ENCODE measurements at places on chromosomes 16 and 17.

GRCh38 chr16:29842732-29843346 is 20.2 kb downstream of the CDIPT start:
- peaks cover 92% of the 10 kb centered on the region for H3K36me3 ChIP-seq
- no peaks in the 10 kb centered on the region for H3K4me1 ChIP-seq
- H3K27me3 ChIP-seq: no peaks in the 10 kb centered on the region
- no peak overlapping the region for H3K4me3 ChIP-seq
- no peak for DNase-seq

DNA sequence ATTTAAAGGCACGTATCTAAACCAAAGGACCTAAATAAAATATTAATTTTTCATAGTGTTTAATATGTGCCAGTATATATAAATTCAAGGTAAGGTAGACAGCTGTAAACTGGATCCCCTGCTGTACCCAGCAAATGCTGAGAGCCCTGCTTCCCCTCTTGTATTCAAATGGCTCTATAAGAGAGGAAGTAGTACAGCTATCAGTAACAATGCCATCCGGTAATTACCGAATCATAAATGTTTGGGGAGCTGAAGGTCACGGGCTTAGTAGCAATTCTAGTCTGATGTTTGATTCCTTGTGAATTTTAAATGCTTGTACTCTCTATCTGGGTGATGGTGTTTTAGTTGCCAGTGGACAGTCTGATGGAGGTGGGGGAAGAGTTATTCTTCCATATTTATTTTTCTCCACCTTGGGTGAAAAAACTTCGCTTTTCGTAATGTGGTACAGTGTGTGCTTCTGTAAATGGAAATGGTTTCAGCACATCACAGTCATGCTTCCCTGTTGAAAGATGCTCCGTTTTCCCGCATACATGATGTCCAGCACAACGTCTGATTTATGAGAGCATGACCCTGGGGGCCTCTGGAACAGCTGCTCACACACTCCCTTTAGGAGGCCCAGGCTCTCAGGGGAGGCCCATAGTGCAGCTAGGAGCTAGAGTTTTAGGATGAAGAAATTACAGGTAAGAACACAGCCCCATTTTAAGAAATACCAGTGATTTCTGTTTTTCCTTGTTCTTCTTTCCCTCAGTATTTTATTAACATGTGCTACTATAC is 423.9 kb downstream of the WWOX start:
- no peaks in the 10 kb centered on the region for H3K4me1 ChIP-seq
- no peaks in the 10 kb centered on the region for H3K36me3 ChIP-seq
- no peak for DNase-seq

DNA sequence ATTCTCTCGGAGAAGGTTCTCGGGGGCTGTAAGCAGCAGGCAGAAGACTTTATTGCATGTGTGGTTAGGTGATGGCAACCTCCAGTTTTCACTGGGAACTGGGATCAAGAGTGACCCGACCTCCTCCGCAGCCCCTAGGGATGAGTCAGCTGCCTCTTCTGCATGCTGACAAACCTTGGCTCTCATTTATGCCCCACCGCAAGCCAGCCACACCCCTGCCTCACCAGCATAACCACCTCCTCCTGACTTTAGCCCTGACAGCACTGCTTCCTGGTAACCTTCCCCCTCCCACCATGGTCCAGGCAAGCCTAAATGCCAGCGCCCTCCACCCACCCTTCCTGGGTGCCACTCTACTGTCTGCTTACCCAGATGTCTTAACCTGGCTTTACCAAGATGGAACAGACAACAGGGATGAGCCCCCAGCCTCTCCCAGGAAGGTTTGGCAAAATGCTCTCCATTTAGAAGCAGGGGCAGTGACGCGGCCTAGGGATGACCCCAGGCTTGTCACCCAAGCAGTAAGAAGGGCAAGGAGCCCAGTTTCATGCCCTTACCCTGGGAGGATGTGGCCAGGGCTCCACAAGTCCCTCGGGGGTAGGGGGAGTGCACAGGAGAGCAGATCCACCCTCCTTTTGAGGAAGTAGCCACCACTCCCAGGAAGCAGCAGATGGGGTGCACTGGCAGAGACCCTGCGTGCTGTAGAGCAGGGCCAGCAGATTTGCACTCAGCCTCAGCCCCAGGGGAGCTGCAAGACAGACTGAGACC is 73.5 kb downstream of the GOSR1 start:
- no peaks in the 10 kb centered on the region for H3K4me1 ChIP-seq
- H3K27ac ChIP-seq: no peak overlapping the region
- H3K4me3 ChIP-seq: no peak overlapping the region
- H3K36me3 ChIP-seq: no peaks in the 10 kb centered on the region

DNA sequence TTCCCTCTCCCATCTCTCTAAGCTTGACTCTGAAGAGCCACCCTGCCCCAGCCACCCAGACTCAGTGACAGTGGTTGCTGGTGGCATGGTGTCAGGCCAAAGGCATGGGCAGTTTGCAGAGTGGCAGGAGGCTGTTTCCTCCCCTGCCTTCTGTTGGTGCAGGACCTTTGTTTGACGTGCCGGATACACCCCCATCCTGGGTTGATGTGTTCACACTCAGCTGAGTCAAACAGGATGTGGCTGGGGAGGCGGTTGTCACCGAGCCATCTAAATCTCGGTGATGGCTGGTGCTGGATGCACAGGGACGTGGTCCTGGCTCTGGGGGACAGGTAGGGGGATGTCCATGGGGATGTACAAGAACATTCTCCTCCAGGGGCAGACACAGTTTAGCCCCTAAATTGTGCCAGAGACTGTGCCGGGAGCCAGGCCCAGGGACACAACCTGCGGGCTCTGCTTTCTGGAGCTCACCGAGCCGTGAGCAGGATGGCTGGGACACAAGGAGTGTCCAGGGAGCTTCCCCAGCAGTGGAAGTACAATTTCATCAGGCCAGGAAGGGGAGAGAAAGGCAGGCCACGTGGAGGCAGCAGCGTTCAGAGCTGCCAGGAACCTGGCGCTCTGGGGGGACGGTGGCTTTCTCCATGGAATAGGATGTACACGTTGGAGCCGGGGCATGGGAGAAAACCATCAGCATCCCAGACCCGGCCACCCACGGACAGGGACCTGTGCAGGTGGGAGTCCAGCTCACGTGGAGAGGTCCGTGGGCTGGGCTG is 264.2 kb downstream of the SEC14L1 start:
- peak; percentile 88 for DNase-seq
- no peaks in the 10 kb centered on the region for H3K27me3 ChIP-seq
- H3K36me3 ChIP-seq: peaks cover 27% of the 10 kb centered on the region
- peak overlapping the region; percentile 82 for H3K4me3 ChIP-seq

GRCh38 chr17:55546481-55546880 is 35.2 kb upstream of the SMIM36 start:
- no peak for DNase-seq
- no peak overlapping the region for H3K4me3 ChIP-seq
- H3K27me3 ChIP-seq: no peaks in the 10 kb centered on the region

GRCh38 chr16:13811834-13812233 is 108.1 kb upstream of the ERCC4 start:
- H3K27ac ChIP-seq: no peak overlapping the region
- H3K4me3 ChIP-seq: no peak overlapping the region
- H3K36me3 ChIP-seq: no peaks in the 10 kb centered on the region
- DNase-seq: no peak
- H3K4me1 ChIP-seq: no peaks in the 10 kb centered on the region
- peaks cover 6% of the 10 kb centered on the region for H3K27me3 ChIP-seq

DNA sequence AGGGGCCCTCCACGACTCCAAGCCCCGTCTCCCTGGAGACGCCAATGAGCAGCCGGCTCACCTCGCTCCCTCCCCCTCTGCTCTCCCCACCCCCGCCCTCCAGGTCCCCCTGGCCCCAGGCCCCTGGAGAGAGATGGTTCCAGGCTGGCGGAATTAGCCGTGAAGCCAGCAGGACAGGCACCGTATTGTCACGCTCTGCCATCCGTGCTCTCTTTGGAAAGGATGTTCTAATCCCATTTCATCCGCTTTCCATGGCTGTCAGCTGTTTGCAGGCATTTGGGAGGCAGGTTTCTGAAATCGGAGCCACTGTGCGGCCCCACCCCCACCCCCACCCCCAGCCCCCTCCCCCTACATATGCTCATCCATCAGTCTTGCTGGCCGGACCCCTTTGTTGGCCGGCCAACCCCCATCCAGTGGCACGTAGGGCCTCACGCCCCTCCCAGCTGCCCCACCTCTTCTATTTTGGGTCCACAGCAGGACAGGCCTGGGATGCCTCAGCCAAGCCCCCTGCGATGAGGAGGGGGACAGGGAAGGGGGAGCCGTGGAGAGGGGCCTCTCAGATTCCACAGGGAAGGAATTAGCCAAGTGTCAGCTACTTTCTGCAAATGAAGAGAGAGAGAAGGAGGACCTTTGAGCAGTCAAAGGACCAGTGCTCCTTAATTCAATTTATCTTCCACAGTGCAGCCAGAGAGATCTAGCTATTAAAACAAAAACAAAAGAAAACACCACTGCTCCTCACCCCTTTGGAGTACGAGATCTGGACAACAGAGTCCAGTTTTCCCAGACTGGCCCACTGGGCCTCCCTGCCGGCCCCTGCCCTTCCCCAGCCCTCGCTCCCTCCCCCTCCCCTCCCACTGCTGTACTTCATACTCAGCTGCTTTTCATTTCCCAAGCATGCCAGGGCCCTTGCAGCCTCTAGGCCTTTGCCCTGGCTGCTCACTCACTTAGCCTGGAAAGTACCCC is 30.7 kb downstream of the SDK2 start:
- no peaks in the 10 kb centered on the region for H3K27me3 ChIP-seq
- no peak overlapping the region for H3K27ac ChIP-seq
- no peak overlapping the region for H3K4me3 ChIP-seq
- no peaks in the 10 kb centered on the region for H3K36me3 ChIP-seq

- H3K4me1 ChIP-seq: no peaks in the 10 kb centered on the region
- peaks cover 13% of the 10 kb centered on the region for H3K27me3 ChIP-seq
- DNase-seq: no peak
- no peak overlapping the region for H3K27ac ChIP-seq
- no peaks in the 10 kb centered on the region for H3K36me3 ChIP-seq
Observed at GRCh38 chr17:37791447-37792399, 46.9 kb upstream of the HNF1B start.

GRCh38 chr17:58277107-58277801 is 3.5 kb downstream of the MPO start:
- H3K27me3 ChIP-seq: no peaks in the 10 kb centered on the region
- no peak overlapping the region for H3K27ac ChIP-seq
- H3K36me3 ChIP-seq: no peaks in the 10 kb centered on the region
- no peak overlapping the region for H3K4me3 ChIP-seq

DNA sequence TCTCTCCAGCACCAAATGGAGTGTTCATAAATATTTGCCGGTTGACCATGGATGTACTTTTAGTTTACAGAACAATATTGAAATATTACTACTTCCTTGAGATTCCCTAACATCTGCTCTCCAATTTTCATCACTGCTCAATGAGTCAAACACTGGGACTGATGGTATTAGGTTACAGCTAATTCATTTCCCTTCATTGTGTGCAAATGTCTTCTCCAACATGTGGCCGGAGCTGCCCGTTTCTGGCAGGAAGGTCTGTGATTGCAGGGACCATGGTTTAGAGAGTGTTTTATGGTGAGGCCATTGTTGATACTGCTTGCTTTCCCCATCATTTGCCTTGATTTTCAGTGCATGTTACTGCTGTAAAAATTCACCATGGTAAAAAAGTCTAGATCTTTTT is 209.3 kb downstream of the HS3ST3B1 start:
- H3K4me3 ChIP-seq: no peak overlapping the region
- no peaks in the 10 kb centered on the region for H3K36me3 ChIP-seq
- H3K27ac ChIP-seq: no peak overlapping the region
- H3K4me1 ChIP-seq: no peaks in the 10 kb centered on the region
- H3K27me3 ChIP-seq: no peaks in the 10 kb centered on the region

GRCh38 chr17:75774471-75774990 is 9.5 kb upstream of the GALK1 start:
- no peak overlapping the region for H3K27ac ChIP-seq
- peak; percentile 13 for DNase-seq
- no peaks in the 10 kb centered on the region for H3K27me3 ChIP-seq

DNA sequence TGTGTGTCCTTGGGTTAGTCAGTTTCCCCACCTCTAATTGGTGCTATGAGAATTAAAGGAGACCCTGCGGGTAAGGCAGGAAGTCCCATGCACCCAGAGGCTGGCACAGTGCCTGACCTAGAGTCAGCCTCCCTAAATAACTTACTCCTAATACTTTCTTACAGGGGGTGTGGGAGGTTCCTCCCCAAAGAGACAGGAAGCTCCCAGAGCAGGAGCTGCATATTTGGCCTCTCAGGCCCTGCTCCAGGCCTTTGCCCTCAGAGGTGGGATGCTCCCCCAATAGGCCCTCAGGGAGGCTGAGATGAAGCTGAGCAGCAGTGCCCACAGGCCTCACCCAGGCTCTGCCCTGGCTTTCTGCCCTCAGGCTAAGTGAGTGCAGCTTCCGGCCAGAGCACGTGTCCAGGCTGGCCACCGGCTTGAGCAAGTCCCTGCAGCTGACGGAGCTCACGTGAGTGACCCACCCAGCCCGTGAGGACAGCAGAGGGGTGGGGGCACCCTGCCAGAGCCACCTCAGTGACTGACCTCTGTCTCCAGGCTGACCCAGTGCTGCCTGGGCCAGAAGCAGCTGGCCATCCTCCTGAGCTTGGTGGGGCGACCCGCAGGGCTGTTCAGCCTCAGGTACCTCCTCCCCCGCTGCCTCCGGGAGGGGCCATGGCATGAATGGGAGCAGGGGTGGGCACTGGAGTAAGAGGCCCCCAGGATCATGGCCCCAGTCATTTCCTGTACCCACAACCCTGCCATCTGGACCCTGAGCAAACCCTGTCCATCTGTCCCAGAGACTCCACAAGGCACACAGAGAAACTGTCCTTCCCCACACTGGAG is 31.1 kb upstream of the CPNE2 start:
- H3K27ac ChIP-seq: no peak overlapping the region
- peaks cover 13% of the 10 kb centered on the region for H3K4me1 ChIP-seq
- no peak overlapping the region for H3K4me3 ChIP-seq

- H3K27ac ChIP-seq: no peak overlapping the region
- H3K4me1 ChIP-seq: peaks cover 44% of the 10 kb centered on the region
- no peaks in the 10 kb centered on the region for H3K36me3 ChIP-seq
- no peak for DNase-seq
- H3K4me3 ChIP-seq: no peak overlapping the region
Observed at GRCh38 chr16:75078886-75079285, 37.7 kb downstream of the LDHD start.

DNA sequence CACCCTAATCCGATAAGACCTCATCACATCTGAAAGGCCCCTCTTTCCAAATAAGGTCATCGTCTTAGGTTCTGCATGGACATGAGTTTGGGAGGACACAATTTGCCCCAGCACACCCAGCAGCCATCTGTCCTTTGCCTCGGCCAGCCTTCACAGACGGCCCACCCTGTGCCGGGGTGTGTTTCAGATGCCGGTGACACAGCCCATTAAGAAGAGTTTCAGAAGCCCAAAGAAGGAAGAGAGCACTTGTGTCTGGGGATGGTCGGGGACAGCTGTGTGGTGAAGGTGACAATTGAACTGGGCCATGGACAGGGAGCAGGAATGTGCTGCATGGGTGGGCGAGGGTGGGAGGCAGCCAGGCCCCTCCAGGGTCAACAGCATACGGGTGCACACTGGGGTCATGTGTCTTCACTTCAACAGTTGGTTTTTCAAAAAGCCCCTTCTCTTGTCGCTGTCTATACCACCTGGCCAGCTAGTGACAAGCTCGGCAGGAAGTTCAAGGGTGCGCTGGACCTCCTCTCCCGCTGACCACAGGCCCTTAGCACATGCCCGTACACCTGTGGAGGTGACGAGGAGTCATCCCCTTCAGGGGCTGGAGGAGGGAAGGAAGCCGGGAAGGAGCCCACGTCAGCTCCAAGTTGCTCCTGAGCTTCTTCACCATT is 183.1 kb downstream of the C16orf95 start:
- no peaks in the 10 kb centered on the region for H3K36me3 ChIP-seq
- no peaks in the 10 kb centered on the region for H3K27me3 ChIP-seq
- H3K27ac ChIP-seq: no peak overlapping the region
- H3K4me1 ChIP-seq: no peaks in the 10 kb centered on the region
- no peak overlapping the region for H3K4me3 ChIP-seq
- DNase-seq: no peak

Data from CD4-positive, alpha-beta T cell (primary cell).